ENCODE measurements at places on chromosomes 1 and 21.
A peak's percentile ranks its signal among the peaks of the same experiment; 100 is the strongest.

DNA sequence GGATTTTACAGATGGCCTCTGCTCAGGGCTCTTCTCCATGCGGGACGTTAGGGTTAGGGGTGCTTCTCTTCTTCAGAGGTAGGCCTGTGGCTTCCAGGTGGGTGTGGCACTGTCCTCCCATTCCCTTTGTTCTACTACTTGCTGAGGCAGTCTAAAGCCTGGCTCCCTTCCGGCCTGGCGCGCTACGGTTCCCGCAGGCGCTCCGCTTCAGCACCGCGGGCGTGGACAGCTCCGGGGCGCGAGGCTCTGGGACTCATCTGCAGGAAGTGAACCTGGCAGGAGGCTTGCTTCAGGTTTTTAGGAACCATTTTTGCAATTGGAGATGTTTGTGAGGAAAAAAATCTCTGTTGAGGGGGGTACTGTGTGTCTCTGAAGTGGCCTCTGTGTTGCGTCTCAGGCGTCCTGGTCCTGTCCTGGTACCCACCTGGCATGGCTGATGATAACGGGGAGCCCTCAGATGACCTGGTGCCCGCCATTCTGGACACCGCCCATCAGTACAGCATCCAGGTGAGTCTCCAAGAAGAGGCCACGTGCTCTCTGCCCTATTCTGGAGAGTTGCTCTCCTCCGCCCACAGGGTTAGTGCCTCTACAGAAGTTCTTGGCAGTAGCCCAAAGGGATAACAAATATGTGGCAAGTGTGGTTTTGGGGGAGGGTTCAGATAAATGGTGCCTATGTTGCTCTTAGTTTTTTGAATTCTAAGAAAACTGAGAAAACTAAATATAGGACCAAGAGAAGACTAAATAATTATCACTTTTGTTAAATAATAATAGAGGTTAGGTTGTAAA lies 1.9 kb downstream of the MANEAL start:
- DNase-seq: peak; percentile 65

- no peak for DNase-seq
Measured at GRCh38 chr1:6185635-6186382, 5.7 kb upstream of the CHD5 start.

GRCh38 chr21:31917108-31917507 lies 44.3 kb downstream of the HUNK start:
- DNase-seq: no peak

DNA sequence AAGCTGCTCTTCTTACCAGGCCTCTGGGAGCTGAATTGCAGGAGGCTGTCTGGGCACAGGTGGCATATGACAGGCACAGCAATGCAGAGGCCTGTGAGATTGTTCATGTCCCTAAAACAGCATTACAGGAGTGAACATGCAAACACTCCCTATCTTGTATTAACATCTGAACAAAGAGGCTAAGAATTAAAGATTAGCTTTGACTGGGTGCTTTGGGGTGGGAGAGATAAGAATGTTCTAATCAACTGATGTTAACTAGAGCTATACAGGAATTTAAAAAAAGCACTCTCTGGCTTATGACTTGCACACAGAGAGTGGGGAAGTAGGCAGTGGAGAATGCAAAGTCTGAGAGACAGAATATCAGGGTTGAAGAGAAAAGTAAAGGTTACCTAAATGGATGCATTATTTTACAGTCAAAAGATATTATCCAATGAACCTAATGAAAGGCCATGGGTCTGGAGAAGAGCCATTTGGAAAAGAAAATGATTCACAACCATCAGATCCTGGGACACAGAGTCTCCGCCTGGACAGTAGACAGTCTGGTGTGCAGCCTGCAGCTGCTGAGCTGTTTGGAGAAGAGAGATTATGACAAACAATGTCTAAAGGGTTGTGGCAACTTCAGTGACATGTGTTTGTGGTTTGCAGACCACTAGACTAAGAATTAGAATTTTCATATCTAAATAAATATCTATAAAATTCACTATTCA lies 20.2 kb downstream of the DPT start:
- peak; percentile 77 for DNase-seq

GRCh38 chr1:115890580-115890979 lies 49.7 kb upstream of the NHLH2 start:
- no peak for DNase-seq

- DNase-seq: no peak
Measured at GRCh38 chr1:43866201-43866600, 67.4 kb upstream of the ARTN start.

DNA sequence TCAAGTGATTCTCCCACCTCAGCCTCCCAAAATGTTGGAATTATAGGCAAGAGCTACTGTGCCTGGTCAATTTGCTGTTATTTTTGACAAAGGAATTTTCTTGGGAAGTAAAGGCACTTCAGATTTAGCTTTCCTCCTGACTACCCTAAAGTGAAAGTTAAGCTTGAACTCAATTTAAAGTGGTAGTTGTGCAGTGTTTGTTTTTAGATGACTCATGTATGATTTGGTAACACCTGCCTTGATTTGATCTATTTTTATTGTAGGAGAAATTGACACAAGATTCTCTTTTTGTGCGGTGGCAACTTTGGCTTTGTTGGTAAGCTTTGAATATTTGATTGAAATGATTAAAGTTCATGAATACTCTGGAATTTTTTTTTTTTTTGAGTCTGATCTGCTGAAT lies 5.0 kb downstream of the RABGGTB start:
- peak; percentile 11 for DNase-seq

Measured in GM03348 (cell line).